T-helper 17 cell (primary cell): ENCODE measurements at places on chromosomes 13 and 19.

- H3K27me3 ChIP-seq = no peaks in the 10 kb centered on the region
- H3K4me1 ChIP-seq = peaks cover 27% of the 10 kb centered on the region
- no peak for DNase-seq
- H3K4me3 ChIP-seq = peak overlapping the region; percentile 93
Observed at GRCh38 chr19:49592486-49593232, 1.7 kb downstream of the PRR12 start.

GRCh38 chr19:21848706-21849105 lies 12.7 kb upstream of the ZNF43 start:
- no peak for DNase-seq
- H3K36me3 ChIP-seq = no peaks in the 10 kb centered on the region
- no peak overlapping the region for H3K27ac ChIP-seq
- peaks cover 13% of the 10 kb centered on the region for H3K4me1 ChIP-seq
- H3K4me3 ChIP-seq = no peak overlapping the region

DNA sequence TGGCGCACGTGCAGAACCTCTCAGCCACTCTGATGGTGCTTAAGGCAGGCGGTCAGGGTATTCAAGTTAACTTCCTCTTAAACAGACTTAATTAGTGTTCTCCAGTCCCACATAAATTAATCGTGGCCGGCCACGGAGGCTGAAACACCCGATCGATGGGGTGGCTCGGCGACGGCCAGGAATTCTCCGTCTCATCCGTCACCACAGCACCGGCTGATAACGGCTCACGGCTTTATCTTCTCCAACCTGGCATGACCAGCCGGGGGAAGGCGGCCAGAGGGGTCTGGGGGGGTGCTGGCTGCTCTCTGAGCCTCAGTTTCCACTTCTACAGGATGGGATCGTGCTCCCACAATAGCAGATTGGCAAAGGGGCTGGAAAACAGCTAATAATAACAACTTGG lies 32.6 kb upstream of the TCF3 start:
- peaks cover 4% of the 10 kb centered on the region for H3K36me3 ChIP-seq
- DNase-seq = no peak
- H3K27me3 ChIP-seq = peaks cover 37% of the 10 kb centered on the region
- no peak overlapping the region for H3K27ac ChIP-seq
- no peak overlapping the region for H3K4me3 ChIP-seq
- peaks cover 7% of the 10 kb centered on the region for H3K4me1 ChIP-seq

DNA sequence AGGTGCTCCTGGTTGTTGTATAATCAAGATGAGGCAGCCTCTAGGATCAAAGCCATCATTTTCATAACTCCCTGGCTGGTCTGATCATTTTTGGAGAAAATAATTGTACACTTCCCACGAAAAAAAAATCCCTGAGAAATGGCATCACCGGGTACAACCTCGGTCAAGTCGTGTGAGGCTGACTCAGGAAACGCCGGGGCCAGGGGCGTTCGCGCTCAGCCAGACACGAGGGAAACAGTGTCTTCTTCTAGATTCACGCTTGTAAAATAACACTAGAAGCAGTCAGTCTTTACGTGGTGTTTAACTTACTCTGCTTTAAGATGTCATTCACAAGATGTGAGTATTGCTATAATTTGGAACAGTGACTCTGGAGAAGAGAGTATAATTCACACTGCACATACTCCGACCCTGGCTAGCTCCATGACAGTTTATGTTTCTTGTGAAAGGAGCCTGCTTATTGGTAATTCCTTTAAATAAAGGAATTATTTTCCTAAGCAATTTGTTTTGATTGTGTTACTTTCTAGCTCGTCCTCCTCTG lies 109.0 kb upstream of the SOX1 start:
- no peak overlapping the region for H3K4me3 ChIP-seq
- no peaks in the 10 kb centered on the region for H3K4me1 ChIP-seq
- H3K27me3 ChIP-seq = no peaks in the 10 kb centered on the region
- DNase-seq = no peak

DNA sequence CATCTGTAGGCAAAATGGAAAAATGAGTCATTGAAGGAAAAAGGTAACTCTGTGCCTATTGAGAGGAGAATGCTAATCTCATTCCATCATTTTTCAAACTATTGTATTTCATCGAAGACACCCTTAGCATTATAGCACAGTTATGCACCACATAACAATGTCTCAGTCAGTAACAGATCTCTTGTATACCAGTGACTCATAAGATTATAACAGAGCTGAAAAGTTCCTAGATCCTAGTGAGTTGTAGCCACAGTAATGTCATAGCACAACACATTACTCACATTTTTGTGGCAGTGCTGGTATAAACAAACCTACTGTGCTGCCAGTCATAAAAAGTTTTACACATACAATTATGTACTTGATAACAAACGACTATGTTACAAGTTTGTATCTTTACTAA lies 1077.6 kb downstream of the DIAPH3 start:
- DNase-seq = no peak
- no peaks in the 10 kb centered on the region for H3K27me3 ChIP-seq
- H3K36me3 ChIP-seq = no peaks in the 10 kb centered on the region
- H3K4me1 ChIP-seq = no peaks in the 10 kb centered on the region
- no peak overlapping the region for H3K27ac ChIP-seq

GRCh38 chr13:49063497-49063896 lies 87.8 kb downstream of the FNDC3A start:
- H3K4me1 ChIP-seq = peaks cover 10% of the 10 kb centered on the region
- DNase-seq = no peak

- no peaks in the 10 kb centered on the region for H3K27me3 ChIP-seq
- H3K36me3 ChIP-seq = peaks cover 7% of the 10 kb centered on the region
- H3K4me1 ChIP-seq = peaks cover 62% of the 10 kb centered on the region
- H3K4me3 ChIP-seq = peak overlapping the region; percentile 97
- H3K27ac ChIP-seq = peak overlapping the region; percentile 93
- no peak for DNase-seq
Observed at GRCh38 chr19:14414926-14415690, 4.0 kb downstream of the DDX39A start.

GRCh38 chr19:5434351-5434917 lies 20.8 kb upstream of the ZNRF4 start:
- DNase-seq = no peak
- no peaks in the 10 kb centered on the region for H3K36me3 ChIP-seq
- H3K27ac ChIP-seq = no peak overlapping the region
- peaks cover 5% of the 10 kb centered on the region for H3K4me1 ChIP-seq
- H3K4me3 ChIP-seq = no peak overlapping the region
- peaks cover 27% of the 10 kb centered on the region for H3K27me3 ChIP-seq

GRCh38 chr19:46661735-46662592 lies 982 bp upstream of the DACT3 start:
- peaks cover 19% of the 10 kb centered on the region for H3K27me3 ChIP-seq
- DNase-seq = peak; percentile 65
- peak overlapping the region; percentile 84 for H3K27ac ChIP-seq
- peaks cover 16% of the 10 kb centered on the region for H3K4me1 ChIP-seq
- peaks cover 3% of the 10 kb centered on the region for H3K36me3 ChIP-seq
- peak overlapping the region; percentile 91 for H3K4me3 ChIP-seq

- H3K36me3 ChIP-seq = peaks cover 5% of the 10 kb centered on the region
- H3K4me3 ChIP-seq = no peak overlapping the region
- DNase-seq = no peak
- peaks cover 6% of the 10 kb centered on the region for H3K4me1 ChIP-seq
- H3K27ac ChIP-seq = no peak overlapping the region
- no peaks in the 10 kb centered on the region for H3K27me3 ChIP-seq
Observed at GRCh38 chr13:32548837-32549236, 10.2 kb upstream of the N4BP2L2 start.

DNA sequence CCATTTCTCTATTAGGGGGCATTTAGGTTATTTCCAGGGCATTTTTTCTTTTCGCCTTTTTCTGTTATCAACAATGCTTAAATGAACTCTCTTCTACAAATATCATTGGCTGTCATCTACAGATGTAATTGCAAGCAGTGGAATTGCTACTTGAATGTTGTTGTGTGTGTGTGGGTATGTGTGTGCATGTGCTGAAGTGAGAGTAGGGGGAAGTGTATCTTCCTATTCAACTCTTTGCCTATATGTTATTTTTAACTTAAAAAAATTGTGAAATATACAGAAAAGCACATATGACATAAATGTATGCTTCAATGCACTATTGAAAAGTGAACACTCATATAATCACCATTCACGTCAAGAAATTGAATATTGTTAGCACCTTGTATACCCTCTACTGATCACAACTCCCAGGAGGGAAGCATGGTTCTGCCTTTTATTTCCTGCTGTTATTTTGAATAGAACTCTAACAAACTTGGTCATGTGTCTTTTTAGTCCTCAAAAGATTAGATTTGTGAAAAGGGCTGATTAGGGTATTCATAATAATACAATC lies 24.7 kb downstream of the WDFY2 start:
- H3K27me3 ChIP-seq = no peaks in the 10 kb centered on the region
- no peaks in the 10 kb centered on the region for H3K36me3 ChIP-seq
- DNase-seq = no peak
- H3K4me3 ChIP-seq = no peak overlapping the region
- H3K27ac ChIP-seq = no peak overlapping the region

GRCh38 chr19:340620-341385 lies 3.8 kb downstream of the MIER2 start:
- no peak for DNase-seq
- H3K27ac ChIP-seq = no peak overlapping the region
- H3K36me3 ChIP-seq = no peaks in the 10 kb centered on the region
- H3K27me3 ChIP-seq = peaks cover under 1% of the 10 kb centered on the region
- peaks cover 51% of the 10 kb centered on the region for H3K4me1 ChIP-seq

GRCh38 chr13:32272021-32272683 lies 43.0 kb downstream of the ZAR1L start:
- H3K27me3 ChIP-seq = no peaks in the 10 kb centered on the region
- peak overlapping the region; percentile 47 for H3K27ac ChIP-seq
- H3K4me3 ChIP-seq = no peak overlapping the region
- H3K36me3 ChIP-seq = peaks cover 15% of the 10 kb centered on the region

- H3K4me3 ChIP-seq = peak overlapping the region; percentile 92
- peak overlapping the region; percentile 93 for H3K27ac ChIP-seq
- peaks cover 39% of the 10 kb centered on the region for H3K4me1 ChIP-seq
- no peaks in the 10 kb centered on the region for H3K36me3 ChIP-seq
Observed at GRCh38 chr19:38316477-38317067, 825 bp upstream of the YIF1B start.

DNA sequence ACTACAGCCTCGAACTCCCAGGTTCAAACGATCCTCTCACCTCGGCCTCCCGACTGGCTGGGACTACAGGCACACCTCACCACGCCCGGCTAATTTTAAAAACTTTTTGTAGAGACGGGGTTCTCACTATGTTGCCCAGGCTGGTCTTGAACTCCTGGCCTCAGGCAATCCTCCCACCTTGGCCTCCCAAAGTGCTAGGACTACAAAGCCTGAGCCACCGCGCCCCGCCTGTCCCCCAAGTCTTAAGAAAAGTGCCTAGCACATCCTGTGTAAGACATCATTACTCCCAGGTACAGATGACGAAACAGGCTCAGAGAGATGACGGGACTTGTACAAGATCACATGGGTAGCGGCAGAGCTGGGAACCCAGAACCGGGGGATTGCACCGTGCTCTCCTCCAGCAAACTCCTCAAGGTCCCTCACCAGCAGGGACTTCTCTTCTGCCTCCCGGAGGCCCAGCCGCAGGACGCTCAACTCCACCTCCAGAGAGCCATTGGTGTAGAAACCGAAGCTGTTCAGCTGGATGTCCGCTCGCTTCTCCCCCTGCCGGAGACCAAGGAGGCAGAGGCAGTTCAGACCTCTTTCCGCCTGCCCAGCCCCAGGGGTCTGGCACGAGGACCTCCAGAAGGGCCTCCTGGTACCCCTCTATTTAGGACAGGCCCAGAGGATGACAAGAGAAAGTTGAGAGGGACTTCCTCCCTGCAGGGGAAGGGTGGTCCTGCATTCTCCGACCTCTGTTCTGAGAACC lies 1.0 kb downstream of the GPR108 start:
- H3K4me1 ChIP-seq = peaks cover 38% of the 10 kb centered on the region
- peak overlapping the region; percentile 97 for H3K27ac ChIP-seq
- no peaks in the 10 kb centered on the region for H3K27me3 ChIP-seq
- H3K4me3 ChIP-seq = peak overlapping the region; percentile 96
- peak; percentile 43 for DNase-seq

GRCh38 chr19:11261971-11262839 lies at the start of gene DOCK6:
Gene DOCK6 (minus strand): TSS chr19:11262524. CDS start chr19:11262440, 84 bp downstream.
- H3K4me3 ChIP-seq = peak within 1 kb of the TSS; percentile 83
- peaks cover 44% of the 10 kb centered on the region for H3K27me3 ChIP-seq
- H3K4me1 ChIP-seq = peaks cover 2% of the 10 kb centered on the region
- peak; percentile 19 for DNase-seq

GRCh38 chr19:55256562-55257460 lies 2.0 kb downstream of the PPP6R1 start:
- H3K27ac ChIP-seq = peak overlapping the region; percentile 99
- H3K36me3 ChIP-seq = peaks cover 4% of the 10 kb centered on the region
- H3K4me1 ChIP-seq = peaks cover 48% of the 10 kb centered on the region
- H3K4me3 ChIP-seq = peak overlapping the region; percentile 100
- no peaks in the 10 kb centered on the region for H3K27me3 ChIP-seq
- no peak for DNase-seq

GRCh38 chr19:38736036-38736412 lies 8.2 kb downstream of the CAPN12 start:
- H3K27ac ChIP-seq = peak overlapping the region; percentile 67
- no peaks in the 10 kb centered on the region for H3K27me3 ChIP-seq
- peaks cover 39% of the 10 kb centered on the region for H3K4me1 ChIP-seq
- H3K36me3 ChIP-seq = peaks cover 3% of the 10 kb centered on the region

DNA sequence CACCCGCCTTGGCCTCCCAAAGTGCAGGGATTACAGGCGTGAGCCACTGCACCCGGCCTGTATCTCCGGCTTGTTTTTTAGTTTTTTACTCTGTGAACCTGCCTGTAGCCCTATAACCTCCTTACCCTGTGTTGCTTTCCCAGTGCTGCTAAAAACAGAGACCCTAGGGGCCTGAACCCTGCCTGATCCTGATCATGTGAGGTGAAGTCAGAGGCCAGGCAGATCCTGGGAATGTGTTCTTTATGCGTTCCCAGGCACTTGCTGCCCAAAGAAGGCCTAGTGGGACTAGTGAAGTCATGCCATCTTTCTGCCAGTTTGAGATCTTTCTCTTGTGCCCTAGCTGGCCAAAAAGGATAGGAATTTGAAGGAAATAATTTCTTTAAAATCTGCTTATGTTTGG lies 4.6 kb downstream of the UBA2 start:
- H3K36me3 ChIP-seq = no peaks in the 10 kb centered on the region
- H3K4me3 ChIP-seq = no peak overlapping the region
- peak overlapping the region; percentile 19 for H3K27ac ChIP-seq

DNA sequence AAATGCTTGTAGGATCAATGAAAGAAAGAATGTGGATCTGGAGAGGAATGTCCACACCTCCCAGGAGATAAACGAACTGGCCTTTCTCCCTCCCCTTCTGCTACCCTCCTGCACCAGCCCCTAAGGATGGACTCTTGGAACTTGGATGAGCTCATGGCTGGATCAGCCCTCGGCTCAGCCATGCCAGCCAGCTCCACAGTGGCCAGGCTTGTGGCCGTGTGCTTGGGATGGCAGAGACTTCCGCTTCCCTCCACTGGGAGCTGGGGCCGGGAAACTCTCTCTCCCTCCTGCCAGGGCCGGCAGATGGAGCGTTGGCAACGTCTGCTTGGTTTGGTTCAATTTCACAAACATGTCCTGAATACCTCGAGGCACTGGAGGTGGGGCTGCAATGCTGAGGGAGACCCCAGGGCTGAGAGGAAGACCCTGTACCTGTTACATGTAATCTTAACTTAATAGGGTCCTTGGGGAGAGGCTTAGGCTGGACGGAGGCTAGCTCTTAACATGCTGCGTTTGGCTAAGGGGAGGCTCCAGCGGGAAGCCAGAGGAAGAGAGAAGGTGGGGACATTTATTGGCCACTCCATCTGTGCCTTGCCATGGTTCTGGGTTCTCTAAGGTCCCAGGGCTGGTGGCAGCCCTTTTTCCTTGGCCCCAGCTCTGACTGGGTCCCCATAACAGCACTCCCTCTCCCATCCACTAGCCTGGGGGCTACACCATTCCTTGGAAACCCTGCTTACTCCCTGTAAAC lies 152.5 kb downstream of the IER2 start:
- no peak overlapping the region for H3K4me3 ChIP-seq
- H3K36me3 ChIP-seq = peaks cover 8% of the 10 kb centered on the region
- H3K4me1 ChIP-seq = peaks cover 14% of the 10 kb centered on the region
- H3K27me3 ChIP-seq = peaks cover 72% of the 10 kb centered on the region
- no peak overlapping the region for H3K27ac ChIP-seq
